ENCODE measurements at places on chromosomes 6 and 20. TPM values are rescaled to one million over a fixed set of nuclear protein-coding genes. Genes with fewer than 3 reads are reported as not detected.
A peak's percentile ranks its signal among the peaks of the same experiment; 100 is the strongest.

DNA sequence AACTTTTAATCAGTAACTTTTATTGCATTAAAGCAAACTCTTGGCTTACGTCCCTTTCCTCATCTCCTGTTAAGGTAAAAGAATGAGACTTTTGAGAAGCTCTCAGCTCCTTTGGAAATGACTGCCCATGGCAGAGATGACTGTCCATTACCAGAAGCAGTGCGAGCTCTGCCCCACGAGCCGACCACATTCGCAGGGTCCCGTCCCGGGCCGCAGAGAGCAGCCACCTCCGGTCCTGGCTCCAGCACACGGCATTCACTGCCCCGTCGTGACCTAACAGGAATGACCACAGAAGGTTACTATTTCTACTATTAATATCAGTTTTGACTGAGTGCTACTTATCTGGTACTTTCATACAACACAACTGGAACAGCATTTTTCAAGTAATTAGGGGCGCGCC, 63.4 kb downstream of the WDR27 start:
- no peaks in the 10 kb centered on the region for H3K27me3 ChIP-seq
- H3K4me1 ChIP-seq: no peaks in the 10 kb centered on the region
- DNase-seq: no peak
- H3K4me3 ChIP-seq: no peak overlapping the region
- peaks cover 16% of the 10 kb centered on the region for H3K36me3 ChIP-seq

- DNase-seq: no peak
- no peaks in the 10 kb centered on the region for H3K27me3 ChIP-seq
- no peaks in the 10 kb centered on the region for H3K4me1 ChIP-seq
Observed at GRCh38 chr6:63904650-63905248, 269.1 kb downstream of the PHF3 start.

DNA sequence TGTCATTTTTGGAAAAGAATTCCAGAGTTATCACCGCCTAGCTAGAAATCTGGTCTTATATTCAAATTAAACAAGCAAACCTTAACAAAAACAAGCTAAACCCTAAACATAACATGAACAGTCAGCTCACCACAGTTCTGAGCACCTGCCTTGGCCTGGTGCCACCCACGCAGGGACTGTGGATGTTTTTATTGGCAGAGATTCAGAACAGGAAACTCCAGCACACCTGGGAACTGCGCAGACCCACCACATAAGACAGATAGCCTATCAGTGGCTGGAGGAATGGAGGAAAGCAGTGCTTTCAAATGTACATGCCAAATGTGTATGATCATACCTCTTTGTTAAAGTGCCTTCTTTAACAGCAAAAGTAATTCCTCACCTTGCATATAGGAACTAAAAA, 8.9 kb downstream of the SLC16A10 start:
- H3K4me3 ChIP-seq: no peak overlapping the region
- H3K27me3 ChIP-seq: no peaks in the 10 kb centered on the region
- no peak for DNase-seq
- no peak overlapping the region for H3K27ac ChIP-seq

DNA sequence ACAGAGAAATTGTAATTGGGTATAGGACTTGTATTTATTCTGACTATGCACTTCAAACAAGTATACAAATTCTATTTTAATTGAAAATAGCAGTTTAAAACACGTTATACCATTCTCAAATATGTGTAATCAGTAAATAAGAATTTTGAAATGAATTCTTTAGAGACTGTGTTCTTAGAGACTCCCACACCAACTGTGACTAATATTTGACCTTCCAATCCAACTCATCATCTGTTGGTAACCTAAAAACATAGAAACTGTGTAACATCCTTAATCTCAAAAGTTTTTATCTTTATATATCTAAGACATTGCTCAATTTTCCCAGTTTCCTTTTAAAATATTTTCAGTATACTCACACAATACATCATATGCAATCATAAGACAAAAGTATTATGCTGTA, 83.9 kb downstream of the KHDRBS2 start:
- no peaks in the 10 kb centered on the region for H3K4me1 ChIP-seq
- no peak overlapping the region for H3K27ac ChIP-seq
- H3K36me3 ChIP-seq: no peaks in the 10 kb centered on the region
- H3K27me3 ChIP-seq: no peaks in the 10 kb centered on the region

GRCh38 chr20:5967469-5967868, 17.0 kb downstream of the MCM8 start:
- H3K36me3 ChIP-seq: peaks cover 4% of the 10 kb centered on the region
- DNase-seq: no peak
- no peak overlapping the region for H3K4me3 ChIP-seq
- no peaks in the 10 kb centered on the region for H3K4me1 ChIP-seq
- H3K27me3 ChIP-seq: no peaks in the 10 kb centered on the region

DNA sequence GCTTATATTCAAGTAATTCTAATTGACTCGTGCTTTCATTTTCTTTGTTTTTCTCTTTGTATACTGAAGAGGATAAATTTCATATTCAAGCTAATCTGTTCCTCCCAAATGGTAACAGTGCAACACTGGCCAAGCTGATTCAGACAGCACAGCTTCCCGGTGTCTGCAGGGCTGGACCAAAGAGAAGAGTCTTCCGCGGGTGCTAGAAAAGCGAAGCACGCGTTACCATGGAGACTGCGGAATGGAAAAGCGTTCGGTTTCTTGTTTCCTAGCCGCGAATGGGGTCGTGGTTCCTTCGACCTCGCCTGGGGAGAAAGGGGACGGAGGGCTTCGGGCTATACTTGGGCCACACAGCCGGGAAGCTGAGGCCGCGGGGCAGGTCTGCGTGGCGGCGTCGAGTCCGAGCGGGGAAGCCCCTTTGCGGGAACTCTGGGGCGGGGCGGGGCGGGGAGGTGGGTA, 6.2 kb upstream of the ZNF311 start:
- H3K4me3 ChIP-seq: peak overlapping the region; percentile 60
- no peaks in the 10 kb centered on the region for H3K36me3 ChIP-seq
- peak; percentile 55 for DNase-seq
- no peaks in the 10 kb centered on the region for H3K4me1 ChIP-seq
- H3K27ac ChIP-seq: no peak overlapping the region

DNA sequence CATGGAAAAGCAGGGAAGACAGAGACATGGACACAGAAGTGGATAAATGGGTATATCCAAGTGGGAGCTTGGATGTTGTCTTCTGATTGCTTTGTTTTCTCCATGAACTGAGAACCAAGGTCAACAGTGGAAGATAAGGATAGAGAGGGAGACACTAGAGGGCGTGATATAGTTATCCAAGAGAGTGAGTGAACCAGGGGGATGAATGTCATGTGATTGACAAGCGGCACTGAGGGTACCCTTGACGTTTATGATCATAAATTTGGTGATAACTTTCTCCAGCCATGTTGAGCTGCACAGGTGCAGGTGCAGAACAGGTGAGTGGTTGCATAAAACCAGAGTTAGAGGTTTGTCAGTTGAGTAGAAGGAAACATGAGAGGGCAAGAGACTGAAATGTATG, 20.7 kb downstream of the EBF4 start:
- H3K27me3 ChIP-seq: peaks cover 8% of the 10 kb centered on the region
- H3K36me3 ChIP-seq: no peaks in the 10 kb centered on the region
- H3K4me3 ChIP-seq: no peak overlapping the region
- H3K4me1 ChIP-seq: no peaks in the 10 kb centered on the region

DNA sequence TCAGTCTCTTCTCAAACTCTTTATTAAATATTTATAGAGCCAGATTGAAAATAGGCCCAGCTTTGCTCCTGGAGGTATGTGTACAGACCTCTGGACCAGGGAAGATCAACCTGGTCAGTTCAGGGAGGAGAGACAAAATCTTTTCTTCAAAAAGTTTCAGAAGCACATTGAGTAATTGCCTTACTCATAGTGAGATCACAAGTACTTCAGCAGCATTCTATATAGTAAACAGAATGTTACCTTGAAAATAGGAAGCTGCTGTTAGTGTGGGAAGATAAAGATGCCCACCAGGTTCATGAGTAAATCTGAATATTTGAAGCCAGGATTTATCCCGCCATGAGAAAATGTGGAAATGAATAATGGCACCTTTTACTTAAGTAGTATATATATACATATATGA, 665.9 kb upstream of the CITED2 start:
- no peak for DNase-seq
- H3K36me3 ChIP-seq: no peaks in the 10 kb centered on the region
- H3K27me3 ChIP-seq: no peaks in the 10 kb centered on the region

- no peak for DNase-seq
- no peaks in the 10 kb centered on the region for H3K4me1 ChIP-seq
- no peaks in the 10 kb centered on the region for H3K27me3 ChIP-seq
- no peak overlapping the region for H3K4me3 ChIP-seq
- H3K27ac ChIP-seq: no peak overlapping the region
Observed at GRCh38 chr6:135030532-135031178, 24.0 kb downstream of the HBS1L start.

- no peak overlapping the region for H3K4me3 ChIP-seq
- peak overlapping the region; percentile 26 for H3K27ac ChIP-seq
- H3K36me3 ChIP-seq: no peaks in the 10 kb centered on the region
- no peaks in the 10 kb centered on the region for H3K27me3 ChIP-seq
- no peak for DNase-seq
Observed at GRCh38 chr6:123480986-123481385, 155.8 kb downstream of the TRDN start.

GRCh38 chr6:159978291-159979135, 9.6 kb downstream of the IGF2R start:
- no peaks in the 10 kb centered on the region for H3K36me3 ChIP-seq
- peaks cover 96% of the 10 kb centered on the region for H3K4me1 ChIP-seq
- H3K27me3 ChIP-seq: no peaks in the 10 kb centered on the region
- H3K27ac ChIP-seq: peak overlapping the region; percentile 90
- DNase-seq: no peak
- peak overlapping the region; percentile 33 for H3K4me3 ChIP-seq

- no peak overlapping the region for H3K4me3 ChIP-seq
- no peaks in the 10 kb centered on the region for H3K36me3 ChIP-seq
- H3K27ac ChIP-seq: no peak overlapping the region
Observed at GRCh38 chr6:121647905-121648304, 212.5 kb downstream of the GJA1 start.

DNA sequence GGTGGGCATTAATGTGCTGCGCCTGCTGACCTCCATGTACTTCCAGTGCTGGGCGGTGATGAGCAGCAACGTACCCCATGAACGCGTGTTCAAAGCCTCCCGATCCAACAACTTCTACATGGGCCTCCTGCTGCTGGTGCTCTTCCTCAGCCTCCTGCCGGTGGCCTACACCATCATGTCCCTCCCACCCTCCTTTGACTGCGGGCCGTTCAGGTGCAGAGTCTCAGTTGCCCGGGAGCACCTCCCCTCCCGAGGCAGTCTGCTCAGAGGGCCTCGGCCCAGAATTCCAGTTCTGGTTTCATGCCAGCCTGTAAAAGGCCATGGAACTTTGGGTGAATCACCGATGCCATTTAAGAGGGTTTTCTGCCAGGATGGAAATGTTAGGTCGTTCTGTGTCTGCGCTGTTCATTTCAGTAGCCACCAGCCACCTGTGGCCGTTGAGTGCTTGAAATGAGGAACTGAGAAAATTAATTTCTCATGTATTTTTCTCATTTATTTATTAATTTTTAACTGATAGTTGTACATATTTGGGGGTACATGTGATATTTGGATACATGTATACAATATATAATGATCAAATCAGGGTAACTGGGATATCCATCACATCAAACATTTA, 35.2 kb upstream of the NOP56 start:
- H3K36me3 ChIP-seq: no peaks in the 10 kb centered on the region
- H3K27ac ChIP-seq: no peak overlapping the region

- no peak overlapping the region for H3K4me3 ChIP-seq
- DNase-seq: no peak
- H3K27ac ChIP-seq: peak overlapping the region; percentile 83
- H3K4me1 ChIP-seq: peaks cover 52% of the 10 kb centered on the region
- H3K36me3 ChIP-seq: no peaks in the 10 kb centered on the region
- no peaks in the 10 kb centered on the region for H3K27me3 ChIP-seq
Observed at GRCh38 chr6:35370785-35371493, 28.6 kb downstream of the PPARD start.

GRCh38 chr6:26600759-26601158, 4.0 kb downstream of the ABT1 start:
- H3K4me1 ChIP-seq: peaks cover 7% of the 10 kb centered on the region
- peaks cover 25% of the 10 kb centered on the region for H3K36me3 ChIP-seq
- no peaks in the 10 kb centered on the region for H3K27me3 ChIP-seq
- no peak overlapping the region for H3K4me3 ChIP-seq
- no peak overlapping the region for H3K27ac ChIP-seq

DNA sequence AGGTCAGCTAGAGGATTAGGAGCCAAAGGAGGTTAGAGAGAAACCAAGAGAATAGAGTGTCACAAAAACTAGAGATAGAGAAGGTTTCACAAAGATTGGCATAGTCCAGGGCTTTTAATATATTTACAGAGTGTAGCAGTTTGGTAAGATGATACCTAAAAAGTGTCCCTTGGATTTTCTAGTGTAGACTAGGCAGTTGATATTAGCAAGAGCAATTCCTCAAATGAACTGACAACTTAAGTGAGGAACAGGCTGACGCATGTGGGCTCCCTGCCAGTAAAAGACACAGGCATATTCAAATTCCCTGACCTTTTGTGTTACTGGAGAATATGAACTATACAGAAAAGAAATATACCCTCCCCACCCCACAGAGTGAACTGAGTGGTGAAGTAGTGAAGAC, 40.1 kb downstream of the VTA1 start:
- H3K27ac ChIP-seq: no peak overlapping the region
- H3K4me3 ChIP-seq: no peak overlapping the region
- H3K27me3 ChIP-seq: no peaks in the 10 kb centered on the region
- DNase-seq: peak; percentile 27
- H3K36me3 ChIP-seq: no peaks in the 10 kb centered on the region

- no peaks in the 10 kb centered on the region for H3K27me3 ChIP-seq
- H3K27ac ChIP-seq: no peak overlapping the region
- H3K4me1 ChIP-seq: peaks cover 4% of the 10 kb centered on the region
- H3K4me3 ChIP-seq: no peak overlapping the region
- H3K36me3 ChIP-seq: no peaks in the 10 kb centered on the region
Observed at GRCh38 chr20:53332022-53332837, 261.4 kb downstream of the ZNF217 start.

DNA sequence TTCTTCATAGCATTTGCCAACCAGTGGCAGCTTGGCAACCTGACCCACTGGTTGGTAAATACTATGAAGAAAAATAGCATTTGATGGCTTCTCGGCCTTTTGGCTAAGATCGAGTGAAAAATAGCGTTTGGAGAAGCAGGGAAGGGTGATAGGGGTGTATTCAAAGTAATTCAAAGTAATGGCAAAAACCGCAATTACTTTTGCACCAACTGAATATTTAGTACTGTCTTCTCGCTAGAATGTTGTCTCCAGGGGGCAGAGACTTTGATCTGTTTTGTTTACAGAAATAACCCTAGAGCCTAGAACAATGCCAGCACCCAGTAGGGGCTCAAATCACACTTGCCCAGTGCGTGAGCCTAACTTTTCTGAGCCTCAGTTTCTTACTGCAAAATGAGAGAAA, 106.1 kb downstream of the CDC5L start:
- H3K27me3 ChIP-seq: no peaks in the 10 kb centered on the region
- no peak overlapping the region for H3K4me3 ChIP-seq
- no peak for DNase-seq
- no peak overlapping the region for H3K27ac ChIP-seq
- no peaks in the 10 kb centered on the region for H3K36me3 ChIP-seq

- no peaks in the 10 kb centered on the region for H3K27me3 ChIP-seq
- H3K4me3 ChIP-seq: no peak overlapping the region
- no peak for DNase-seq
- H3K27ac ChIP-seq: no peak overlapping the region
Observed at GRCh38 chr6:81997090-81997926, 244.8 kb upstream of the TENT5A start.

The CCM2L gene
- 4.0 TPM for total RNA-seq

The ADTRP gene
- not detected for total RNA-seq

The NINL gene
- 0.42 TPM for total RNA-seq

The ADGB gene
- total RNA-seq: not detected

The ANGPT4 gene
- not detected for total RNA-seq

The TBX18 gene
- 0.93 TPM for total RNA-seq

The TMEM200A gene
- total RNA-seq: 0.81 TPM

The COL9A3 gene
- 0.27 TPM for total RNA-seq

The MUC22 gene
- total RNA-seq: 0.08 TPM

The KIF16B gene
- total RNA-seq: 27.7 TPM

The RNF146 gene
- 72.6 TPM for total RNA-seq

The BTN1A1 gene
- total RNA-seq: not detected
